ENCODE measurements at places on chromosomes 3 and 15. TPM values are rescaled to one million over a fixed set of nuclear protein-coding genes. Genes with fewer than 3 reads are reported as not detected.

GRCh38 chr3:66317750-66318376 is 97.1 kb downstream of the SLC25A26 start:
- no peaks in the 10 kb centered on the region for H3K27me3 ChIP-seq
- H3K4me1 ChIP-seq = no peaks in the 10 kb centered on the region
- no peak overlapping the region for H3K4me3 ChIP-seq
- H3K36me3 ChIP-seq = peaks cover 4% of the 10 kb centered on the region
- no peak overlapping the region for H3K27ac ChIP-seq
- DNase-seq = no peak

CIP2A gene
- 25.1 TPM for total RNA-seq

ADGRG7 gene
- 1.4 TPM for total RNA-seq

CCDC39 gene
- total RNA-seq = 0.22 TPM

KCNAB1 gene
- total RNA-seq = 1.8 TPM

DIS3L gene
- 53.7 TPM for total RNA-seq

DNA sequence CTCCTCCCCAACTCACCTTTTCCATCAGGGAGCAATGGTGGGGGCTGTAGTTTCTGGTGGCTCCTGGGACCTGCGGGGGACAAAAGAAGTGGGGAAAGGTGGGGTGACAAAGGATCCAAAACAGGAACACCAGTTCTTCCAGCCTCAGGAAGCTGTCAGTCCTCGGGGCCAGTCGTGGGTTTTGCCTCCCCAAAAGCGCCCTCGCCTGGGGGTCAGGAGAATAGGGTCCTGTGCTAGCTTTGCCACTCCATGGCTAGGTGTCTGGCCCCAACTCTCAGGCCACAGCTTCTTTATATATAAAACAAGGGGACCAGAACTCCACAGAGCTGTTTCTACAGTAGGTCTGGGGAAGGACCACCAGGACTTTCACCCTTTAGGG is 4.0 kb downstream of the CCDC9B start:
- no peaks in the 10 kb centered on the region for H3K36me3 ChIP-seq
- peaks cover 34% of the 10 kb centered on the region for H3K27me3 ChIP-seq
- DNase-seq = no peak
- no peak overlapping the region for H3K27ac ChIP-seq

NMNAT3 gene
- total RNA-seq = 3.5 TPM

GRCh38 chr15:100911086-100911485 is 8.1 kb upstream of the LRRK1 start:
- H3K4me3 ChIP-seq = no peak overlapping the region
- no peaks in the 10 kb centered on the region for H3K4me1 ChIP-seq
- no peak for DNase-seq
- peaks cover 26% of the 10 kb centered on the region for H3K27me3 ChIP-seq
- H3K36me3 ChIP-seq = no peaks in the 10 kb centered on the region
- H3K27ac ChIP-seq = no peak overlapping the region

DNA sequence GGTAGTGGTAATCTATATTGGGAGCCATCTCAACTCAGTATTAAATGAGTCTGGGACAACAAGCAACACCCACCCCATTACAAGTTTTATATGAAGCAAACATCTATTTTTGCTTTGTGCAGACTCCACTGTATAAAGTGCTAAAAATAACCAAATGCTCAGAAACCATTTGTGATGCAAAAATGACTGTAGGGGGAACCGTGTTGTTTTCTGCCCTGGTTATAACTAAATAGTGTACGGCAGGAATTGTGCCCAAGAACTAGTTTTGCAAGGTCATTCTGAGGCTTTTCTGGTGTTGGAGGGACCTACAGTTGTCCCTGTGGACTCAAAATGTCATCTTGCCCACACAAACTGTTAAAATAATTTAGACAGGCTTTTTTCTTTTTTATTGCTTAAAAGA is 88.3 kb downstream of the ITPR1 start:
- H3K4me3 ChIP-seq = no peak overlapping the region
- H3K27ac ChIP-seq = no peak overlapping the region
- H3K36me3 ChIP-seq = no peaks in the 10 kb centered on the region
- DNase-seq = no peak
- H3K4me1 ChIP-seq = peaks cover 5% of the 10 kb centered on the region

PRSS50 gene
- total RNA-seq = 1.9 TPM

GRCh38 chr3:144645300-144645699 is 673.7 kb downstream of the DIPK2A start:
- no peak overlapping the region for H3K4me3 ChIP-seq
- DNase-seq = no peak
- no peaks in the 10 kb centered on the region for H3K36me3 ChIP-seq
- H3K4me1 ChIP-seq = no peaks in the 10 kb centered on the region

DNA sequence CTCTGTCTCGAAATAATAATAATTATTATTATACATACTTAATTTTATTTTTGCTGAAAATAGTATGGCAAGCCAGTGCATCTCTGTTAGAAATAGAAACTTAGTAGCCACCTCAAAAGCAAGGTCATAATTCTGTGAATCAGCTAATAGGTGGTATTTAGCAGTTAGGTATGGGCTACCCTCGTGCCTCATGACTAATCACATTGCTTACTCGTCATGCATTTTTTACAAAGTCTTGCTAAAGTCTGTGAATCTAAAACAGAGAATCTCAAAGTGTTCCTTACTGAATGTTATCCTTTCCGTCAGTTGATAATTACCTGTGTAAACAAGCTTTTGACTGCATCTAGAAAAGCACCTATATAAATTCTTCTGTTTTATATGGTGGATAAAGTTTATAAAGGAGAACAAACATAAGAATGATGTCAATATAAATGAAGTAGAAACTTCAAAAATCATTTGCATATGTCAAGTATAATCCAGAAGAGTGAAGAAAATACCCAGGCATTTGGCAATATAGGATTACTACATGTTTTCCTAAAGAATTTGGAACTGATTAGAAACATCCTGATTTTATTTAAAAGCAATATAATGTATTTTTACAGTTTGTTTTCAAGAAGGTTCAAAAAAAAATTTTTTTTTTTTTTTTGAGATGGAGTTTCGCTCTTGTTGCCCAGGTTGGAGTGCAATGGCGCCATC is 6.2 kb downstream of the PPARG start:
- H3K27me3 ChIP-seq = no peaks in the 10 kb centered on the region
- no peak overlapping the region for H3K27ac ChIP-seq
- H3K4me3 ChIP-seq = no peak overlapping the region
- H3K4me1 ChIP-seq = no peaks in the 10 kb centered on the region
- no peak for DNase-seq

GRCh38 chr3:55484191-55484689 is 2.9 kb downstream of the WNT5A start:
- H3K4me1 ChIP-seq = peaks cover 33% of the 10 kb centered on the region
- H3K4me3 ChIP-seq = peak overlapping the region; percentile 59
- DNase-seq = no peak

- no peaks in the 10 kb centered on the region for H3K36me3 ChIP-seq
- H3K27ac ChIP-seq = no peak overlapping the region
- DNase-seq = no peak
- no peak overlapping the region for H3K4me3 ChIP-seq
- no peaks in the 10 kb centered on the region for H3K27me3 ChIP-seq
Observed at GRCh38 chr3:113697500-113698090, 1.2 kb upstream of the USF3 start.

SLC6A20 gene
- not detected for total RNA-seq

DNA sequence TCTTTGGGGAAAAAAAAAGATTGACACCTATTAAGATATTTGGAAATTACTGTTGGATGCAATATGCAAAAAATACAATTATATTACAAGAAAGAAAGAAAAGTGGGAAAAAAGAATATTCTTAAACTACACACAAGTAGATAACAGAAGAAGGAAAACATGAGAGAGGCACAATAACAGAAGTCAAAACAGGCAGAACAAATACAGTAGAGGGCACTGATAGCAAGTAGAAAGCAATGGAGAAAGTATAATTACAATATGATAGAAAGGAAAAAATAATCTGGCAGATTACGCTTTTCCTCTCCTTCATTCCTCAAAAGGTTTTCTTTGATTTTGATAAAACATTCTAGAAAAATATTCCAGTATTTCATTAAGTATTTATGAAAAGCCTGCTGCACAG is 72.1 kb downstream of the ADAM10 start:
- peaks cover 2% of the 10 kb centered on the region for H3K36me3 ChIP-seq
- no peak for DNase-seq
- no peaks in the 10 kb centered on the region for H3K27me3 ChIP-seq
- H3K27ac ChIP-seq = no peak overlapping the region
- H3K4me3 ChIP-seq = no peak overlapping the region

All from progenitor cell of endocrine pancreas (in vitro differentiated cells).